ENCODE measurements at places on chromosomes 12 and 14.

- DNase-seq = peak; percentile 90
Observed at GRCh38 chr12:49043856-49044258, 16.7 kb downstream of the KMT2D start.

DNA sequence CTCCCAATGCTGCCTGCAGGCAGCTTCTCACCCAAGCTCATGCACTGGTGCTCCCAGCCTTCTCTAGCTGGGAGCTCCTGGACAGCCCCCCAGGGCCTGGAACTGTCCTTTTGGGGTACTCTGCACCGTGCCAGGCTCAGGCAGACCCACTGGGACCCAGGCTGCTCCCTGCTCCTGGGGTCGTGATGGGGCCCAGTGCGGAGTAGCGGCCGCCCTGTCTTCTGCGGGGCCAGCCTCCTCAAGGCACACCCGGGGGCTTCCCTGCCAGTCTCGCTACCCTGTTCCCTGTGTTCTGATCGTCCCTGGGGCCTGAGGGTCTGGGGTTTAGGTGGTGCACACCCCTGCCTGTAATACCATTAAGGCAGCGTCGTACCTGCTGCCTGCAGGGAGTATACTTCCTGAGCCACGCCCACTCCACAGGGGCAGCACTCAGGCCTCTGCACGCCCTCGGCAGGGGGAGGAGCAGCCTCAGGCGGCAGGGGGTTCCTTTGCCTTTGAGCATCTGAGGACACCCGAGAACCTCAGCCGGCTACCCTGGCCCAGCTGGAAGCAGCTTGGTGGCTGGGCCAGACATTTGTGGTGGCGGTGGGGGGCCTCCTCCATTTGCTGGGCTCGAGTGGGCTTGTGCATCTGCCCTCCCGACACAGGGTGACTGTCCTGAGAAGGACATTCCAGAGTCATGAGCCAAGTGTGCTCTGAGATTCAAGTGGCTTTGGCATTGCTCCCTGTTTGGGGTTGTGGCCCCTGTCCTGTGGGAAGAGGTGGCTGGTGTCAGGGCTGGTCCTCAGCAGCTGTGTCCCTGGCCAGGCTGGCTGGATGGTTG lies 9.2 kb upstream of the CRIP2 start:
- DNase-seq = no peak

DNA sequence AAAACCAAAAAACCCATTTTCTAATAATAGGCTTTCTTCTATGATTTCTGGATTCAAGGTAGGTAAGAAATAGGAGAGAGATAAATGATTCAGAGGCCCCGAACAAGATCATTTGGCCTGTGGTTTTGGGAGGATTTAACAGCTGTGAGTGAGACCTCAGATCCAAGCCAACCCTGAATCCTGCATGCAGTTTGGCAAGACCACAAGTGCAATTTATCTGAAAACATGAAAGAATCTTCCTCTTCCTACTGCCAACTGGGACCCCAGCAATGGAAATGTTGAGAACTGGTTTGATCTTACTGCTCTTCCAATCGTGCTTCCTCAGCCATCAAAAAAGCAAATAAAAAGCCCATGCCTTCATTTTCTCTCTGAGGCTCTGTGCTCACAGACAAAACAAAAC lies 519.7 kb upstream of the TBX3 start:
- DNase-seq = no peak

GRCh38 chr14:91649930-91650329 lies 82.0 kb downstream of the CATSPERB start:
- DNase-seq = peak; percentile 66

DNA sequence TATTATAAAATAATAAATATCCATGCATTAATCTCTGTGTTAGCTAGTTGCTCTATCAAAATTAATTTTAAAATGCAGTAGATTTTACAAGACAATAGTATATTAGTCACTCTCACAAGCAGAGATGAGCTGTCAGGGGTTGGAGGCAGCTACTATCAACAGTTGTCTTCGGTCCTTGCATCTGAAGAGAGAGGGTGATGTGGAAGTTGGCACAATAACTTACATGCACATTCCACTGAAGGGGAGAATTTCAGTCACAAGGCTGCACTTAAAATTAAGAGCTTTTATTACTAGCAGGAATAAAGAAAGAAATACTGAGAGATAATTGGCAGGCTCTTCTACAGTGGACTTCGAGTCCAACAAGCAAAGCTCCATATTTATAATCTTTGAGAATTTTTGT lies 166.9 kb upstream of the DCN start:
- DNase-seq = no peak

GRCh38 chr12:24270464-24270863 lies 321.0 kb upstream of the SOX5 start:
- no peak for DNase-seq

GRCh38 chr12:105654606-105655005 lies 324.1 kb downstream of the C12orf75 start:
- no peak for DNase-seq

GRCh38 chr12:6266971-6267721 lies 43.3 kb upstream of the PLEKHG6 start:
- DNase-seq = peak; percentile 65

GRCh38 chr12:95411466-95411865 lies 62.5 kb upstream of the METAP2 start:
- DNase-seq = no peak

DNA sequence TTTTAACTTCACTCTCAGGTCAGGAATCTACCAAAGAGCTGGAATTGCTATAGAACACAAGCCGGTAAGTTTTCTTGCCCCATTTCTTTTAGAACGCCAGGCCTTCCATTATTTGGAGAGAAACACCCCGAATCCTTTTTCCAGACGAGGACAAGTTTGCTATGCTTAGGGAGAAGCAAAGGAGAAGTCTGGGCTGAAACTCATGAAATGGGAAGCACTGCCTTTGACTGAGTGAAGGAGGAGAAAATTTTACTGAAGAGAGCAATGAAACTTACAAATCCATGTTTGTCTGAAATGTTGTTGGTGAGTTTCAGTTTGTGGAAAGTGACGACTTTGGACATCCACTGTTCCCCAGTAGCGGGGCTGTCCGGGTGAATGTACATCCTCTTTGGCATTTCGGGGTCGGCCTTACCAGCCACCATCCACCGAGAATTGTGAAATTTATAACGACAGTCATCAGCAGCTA lies 3.3 kb downstream of the TBX3 start:
- no peak for DNase-seq

DNA sequence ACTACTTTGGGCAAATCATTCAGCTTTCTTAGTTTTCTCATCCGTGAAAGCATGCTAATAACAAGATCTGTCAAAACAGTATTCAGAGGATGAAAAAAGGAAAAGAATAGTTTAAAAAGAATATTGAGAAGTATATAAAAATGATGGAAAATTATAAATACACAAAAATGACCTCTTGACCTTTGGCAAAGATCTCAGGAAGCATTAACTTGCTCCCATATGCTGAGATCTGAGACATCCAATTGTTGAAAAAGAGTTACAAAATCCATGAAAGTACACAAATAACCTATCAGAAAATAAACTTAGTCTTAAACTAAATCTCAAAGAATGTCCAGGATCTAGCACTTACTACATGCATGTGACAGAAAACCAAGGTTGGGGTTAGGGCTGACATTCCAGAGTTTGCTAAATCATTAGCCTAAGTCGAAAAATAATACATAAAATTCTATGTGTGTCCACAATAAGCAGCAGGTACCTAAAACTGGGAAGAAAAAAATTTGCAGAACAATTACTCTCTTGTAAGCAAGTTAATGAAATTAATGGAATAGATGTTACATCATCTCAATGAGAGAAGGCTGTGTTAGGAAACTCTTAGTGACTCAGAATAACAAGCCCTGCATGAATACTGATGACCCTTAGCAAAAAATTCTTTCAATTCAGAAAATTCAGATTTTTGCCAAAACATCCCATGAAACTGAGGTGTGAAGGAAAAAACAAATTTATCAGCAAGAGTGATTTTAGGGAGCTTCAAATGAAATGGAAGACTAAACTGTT lies 3.4 kb downstream of the PAH start:
- no peak for DNase-seq

GRCh38 chr12:16600525-16600924 lies 5.4 kb downstream of the LMO3 start:
- DNase-seq = no peak

GRCh38 chr12:52608161-52608560 lies 6.9 kb upstream of the KRT72 start:
- DNase-seq = no peak

DNA sequence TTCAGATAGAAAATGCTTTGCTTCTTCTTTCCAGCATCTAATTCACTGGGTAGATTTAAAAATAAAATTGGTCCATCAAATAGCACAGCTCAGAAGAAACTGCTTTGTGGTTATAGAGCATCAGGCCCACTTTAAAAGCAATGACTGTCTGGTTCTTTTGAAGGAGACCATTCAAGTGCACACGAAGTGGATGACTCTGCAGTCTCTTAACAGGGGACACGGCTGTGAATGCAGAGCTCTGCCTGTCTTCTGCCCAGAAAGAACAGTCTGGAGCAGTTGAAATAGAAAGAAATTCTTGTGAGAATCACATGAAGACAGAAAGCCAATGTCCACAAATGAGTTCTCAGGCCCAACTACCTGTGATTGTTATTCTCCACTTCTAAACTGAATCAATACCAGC lies 138.7 kb upstream of the PLEKHA5 start:
- DNase-seq = no peak

- DNase-seq = no peak
Observed at GRCh38 chr12:84069198-84069597, 843.4 kb downstream of the SLC6A15 start.

DNA sequence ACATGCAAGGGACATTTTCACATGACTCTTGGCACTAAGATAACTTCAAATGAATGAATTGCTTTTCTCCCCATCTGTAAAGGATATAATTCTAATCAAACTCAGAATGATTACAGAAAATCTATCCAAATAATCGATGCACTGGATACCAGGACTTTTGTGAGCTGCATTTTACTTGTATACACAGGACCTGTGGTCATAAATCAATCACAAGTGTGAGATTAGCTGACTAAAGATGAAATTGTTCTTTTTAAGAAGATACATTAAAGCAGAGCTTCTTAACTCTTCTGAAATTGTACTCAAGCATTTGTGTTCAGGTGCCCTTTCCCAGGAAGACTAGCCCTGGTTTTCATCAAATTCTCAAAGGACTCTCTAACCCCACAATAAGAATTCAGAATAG lies 66.3 kb downstream of the ESR2 start:
- no peak for DNase-seq

DNA sequence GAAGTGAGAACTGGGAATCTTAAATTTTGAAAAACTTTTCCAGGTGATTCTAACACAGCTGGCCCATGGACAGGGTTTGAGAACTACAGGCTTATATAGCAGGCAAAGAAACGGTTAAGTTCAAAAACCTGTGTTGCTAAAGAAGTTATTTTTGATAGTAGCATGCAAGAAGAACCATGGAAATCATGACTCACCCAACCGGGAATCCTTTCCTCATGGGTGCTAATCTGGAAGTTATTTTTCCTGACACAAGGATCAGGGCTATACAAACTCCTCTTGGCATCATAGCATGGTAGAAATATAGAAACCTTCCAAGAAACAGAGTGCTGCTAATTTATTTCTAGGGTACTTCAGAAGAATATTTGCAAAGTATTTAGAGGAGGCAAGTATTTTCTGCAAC lies 588.7 kb downstream of the CCER1 start:
- no peak for DNase-seq

DNA sequence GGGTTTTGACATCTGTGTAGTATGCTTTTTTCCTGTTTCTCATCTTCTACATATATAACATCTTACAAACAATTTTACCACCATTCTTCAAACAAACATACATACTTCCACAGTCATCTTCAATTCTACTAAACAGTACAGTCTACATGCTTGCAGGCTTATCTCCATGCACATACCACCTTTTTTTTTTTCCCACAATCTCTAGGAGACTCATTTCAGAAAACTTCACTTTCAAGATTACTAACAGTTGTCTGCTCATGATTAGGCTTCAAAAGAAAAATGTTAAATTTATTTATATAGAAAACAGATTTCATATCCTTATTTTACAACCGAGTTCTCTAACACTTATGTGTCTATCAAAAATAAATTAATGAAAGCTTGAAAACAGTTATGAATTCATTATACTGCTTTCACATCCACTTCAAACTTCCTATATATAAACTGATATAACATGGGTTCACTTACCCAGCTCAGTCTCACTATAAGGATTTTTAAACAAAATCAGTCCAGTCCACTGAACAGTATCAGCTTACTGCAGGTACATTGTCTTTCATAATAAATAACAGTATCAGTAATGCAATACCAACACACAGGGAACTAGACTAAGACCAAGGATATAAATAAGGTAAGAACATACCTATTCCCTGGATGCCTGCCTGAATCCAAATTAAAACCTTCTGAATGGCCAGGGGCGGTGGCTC lies 42.5 kb downstream of the LRP6 start:
- DNase-seq = peak; percentile 40

GRCh38 chr14:67267576-67268328 lies 26.5 kb downstream of the PALS1 start:
- DNase-seq = no peak

DNA sequence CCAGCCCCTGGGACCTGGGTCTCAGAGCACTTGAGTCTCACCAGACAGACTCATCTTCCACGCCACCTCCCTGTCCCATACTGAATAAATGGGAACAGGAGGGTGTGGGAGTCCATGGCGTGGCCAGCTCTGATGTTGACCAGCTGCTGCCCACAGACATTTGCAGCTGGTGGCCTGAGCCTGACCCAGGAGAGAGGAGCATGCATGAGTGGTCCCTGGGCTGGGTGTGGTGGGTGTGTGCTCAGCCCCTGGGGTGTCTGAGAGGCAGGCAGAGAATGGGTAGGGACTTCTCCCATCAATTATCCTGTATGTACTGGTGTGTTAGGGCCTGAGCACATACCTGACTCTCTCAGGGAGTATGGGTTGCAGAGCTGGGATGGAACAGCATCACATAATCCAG lies 49.3 kb downstream of the SLC24A4 start:
- DNase-seq = no peak

DNA sequence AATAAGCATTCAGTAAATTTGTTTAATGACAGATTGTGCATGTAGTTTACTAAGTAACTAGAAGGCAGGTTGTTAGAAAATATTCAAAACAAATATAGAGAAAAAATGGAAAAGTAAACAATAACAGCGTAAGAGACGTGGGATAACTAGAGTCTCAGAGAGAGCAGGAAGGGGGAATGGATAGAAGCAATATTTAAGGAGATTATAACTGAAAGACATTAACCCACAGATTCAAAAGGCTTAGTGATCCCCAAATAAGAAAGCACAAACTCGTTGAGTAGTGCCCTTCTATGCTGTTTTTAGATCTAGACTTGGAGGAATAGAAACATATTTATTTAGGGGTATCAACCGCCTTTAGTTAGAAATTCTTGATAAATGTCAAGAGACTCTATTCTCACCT lies 169.7 kb upstream of the RGS6 start:
- no peak for DNase-seq

GRCh38 chr12:41967668-41968500 lies 176.8 kb downstream of the GXYLT1 start:
- no peak for DNase-seq
